Cardiac atrium fibroblast (primary cell): ENCODE measurements at places on chromosomes 5 and 9. TPM values are rescaled to one million over a fixed set of nuclear protein-coding genes. Genes with fewer than 3 reads are reported as not detected.

Gene PSMB7
- 138 and 158 TPM in 2 replicates for total RNA-seq

Gene TMEM171
- 9.9 and 12.5 TPM in 2 replicates for total RNA-seq

Gene SGCD
- 1.9 and 3.4 TPM in 2 replicates for total RNA-seq

Gene PRLR
- total RNA-seq: 0.81 TPM in 1 of 2 replicates, not detected in the other

Gene ADCY2
- total RNA-seq: not detected in 2 replicates
